ENCODE measurements at places on chromosomes 6 and 20. TPM values are rescaled to one million over a fixed set of nuclear protein-coding genes. Genes with fewer than 3 reads are reported as not detected.

- no peak overlapping the region for H3K4me3 ChIP-seq
- H3K27me3 ChIP-seq, result no peaks in the 10 kb centered on the region
- H3K4me1 ChIP-seq, result peaks cover 15% of the 10 kb centered on the region
- H3K27ac ChIP-seq, result no peak overlapping the region
- DNase-seq, result no peak
- H3K36me3 ChIP-seq, result no peaks in the 10 kb centered on the region
These were observed 5.1 kb downstream of the RCAN2 start for GRCh38 chr6:46486181-46486580.

- DNase-seq, result no peak
- peaks cover 33% of the 10 kb centered on the region for H3K4me1 ChIP-seq
- no peaks in the 10 kb centered on the region for H3K27me3 ChIP-seq
- no peak overlapping the region for H3K27ac ChIP-seq
These were observed 14.5 kb downstream of the VSTM2L start for GRCh38 chr20:37917461-37917860.

GRCh38 chr20:4604580-4604979 is 117.1 kb upstream of the PRND start:
- H3K4me1 ChIP-seq, result peaks cover 13% of the 10 kb centered on the region
- no peaks in the 10 kb centered on the region for H3K27me3 ChIP-seq
- H3K27ac ChIP-seq, result no peak overlapping the region

GRCh38 chr6:168361766-168362165 is 42.2 kb upstream of the DACT2 start:
- no peaks in the 10 kb centered on the region for H3K27me3 ChIP-seq
- H3K27ac ChIP-seq, result no peak overlapping the region
- DNase-seq, result no peak
- no peak overlapping the region for H3K4me3 ChIP-seq
- no peaks in the 10 kb centered on the region for H3K36me3 ChIP-seq

- no peaks in the 10 kb centered on the region for H3K36me3 ChIP-seq
- no peaks in the 10 kb centered on the region for H3K27me3 ChIP-seq
- no peak overlapping the region for H3K4me3 ChIP-seq
- no peaks in the 10 kb centered on the region for H3K4me1 ChIP-seq
These were observed 391.2 kb upstream of the MAP3K7 start for GRCh38 chr6:90978046-90978445.

DNA sequence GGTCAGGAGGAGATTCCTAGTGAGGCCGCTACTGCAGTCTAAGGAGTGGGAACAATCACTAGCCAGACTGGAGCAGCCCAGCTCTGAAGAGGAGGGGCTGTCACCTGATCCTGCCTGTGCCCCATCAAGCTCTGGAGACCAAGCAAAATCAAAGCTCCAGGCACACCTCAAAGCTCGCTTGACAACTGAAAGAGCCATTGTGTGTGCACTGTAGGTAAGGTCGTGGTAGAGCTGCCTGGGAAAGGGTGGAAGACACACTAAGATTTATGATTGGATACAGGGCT is 58.2 kb downstream of the CSE1L start:
- no peaks in the 10 kb centered on the region for H3K27me3 ChIP-seq
- H3K4me3 ChIP-seq, result no peak overlapping the region
- DNase-seq, result no peak
- H3K27ac ChIP-seq, result no peak overlapping the region
- H3K4me1 ChIP-seq, result no peaks in the 10 kb centered on the region
- H3K36me3 ChIP-seq, result peaks cover 56% of the 10 kb centered on the region

DNA sequence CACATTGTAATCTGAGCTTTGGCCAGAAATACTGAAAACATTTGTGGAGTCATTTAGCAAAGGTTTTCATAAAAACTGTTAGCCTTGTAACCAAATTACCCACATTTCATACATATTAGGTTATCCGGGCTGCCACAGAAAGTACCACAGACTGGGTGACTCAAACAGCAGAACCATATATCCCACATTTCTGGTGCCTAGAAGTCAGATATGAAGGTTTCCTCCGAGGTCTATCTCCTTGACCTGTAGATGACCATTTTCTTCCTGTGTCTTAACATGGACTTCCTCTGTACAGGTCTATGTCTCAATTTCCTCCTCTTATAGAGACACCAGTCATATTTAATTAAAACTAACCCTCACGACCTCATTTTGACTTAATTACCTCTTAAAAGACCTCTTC is 49.5 kb upstream of the SMIM28 start:
- H3K36me3 ChIP-seq, result no peaks in the 10 kb centered on the region
- no peaks in the 10 kb centered on the region for H3K27me3 ChIP-seq
- H3K4me1 ChIP-seq, result no peaks in the 10 kb centered on the region
- no peak overlapping the region for H3K27ac ChIP-seq
- DNase-seq, result no peak
- H3K4me3 ChIP-seq, result no peak overlapping the region

GRCh38 chr20:34375977-34376430 is 12.9 kb downstream of the ITCH start:
- H3K27ac ChIP-seq, result no peak overlapping the region
- H3K4me1 ChIP-seq, result peaks cover 29% of the 10 kb centered on the region
- H3K36me3 ChIP-seq, result peaks cover 25% of the 10 kb centered on the region
- no peak overlapping the region for H3K4me3 ChIP-seq
- H3K27me3 ChIP-seq, result no peaks in the 10 kb centered on the region
- DNase-seq, result no peak

DNA sequence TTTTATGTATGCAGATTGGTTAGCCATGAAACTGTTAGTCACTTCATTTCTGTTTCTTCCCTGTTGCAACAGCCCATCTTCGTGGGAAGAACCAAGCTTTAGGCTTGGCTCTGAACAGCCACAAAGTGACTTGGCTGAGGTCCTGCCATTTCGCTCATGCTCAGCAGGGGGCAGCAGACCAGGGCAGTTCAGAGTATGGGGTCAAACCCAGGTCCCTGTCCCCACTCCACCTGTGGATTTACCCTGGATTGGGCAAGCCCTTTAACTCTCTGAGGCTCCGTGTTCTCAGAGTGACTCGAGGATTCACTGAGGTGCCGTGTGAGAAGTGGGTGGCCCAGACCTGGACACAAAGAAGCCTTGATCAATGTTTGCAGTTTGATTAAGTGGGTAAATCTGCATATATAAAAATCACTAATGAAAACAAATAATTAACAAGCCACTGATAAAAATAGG is 19.8 kb upstream of the MAP1LC3A start:
- no peak overlapping the region for H3K27ac ChIP-seq
- peaks cover 89% of the 10 kb centered on the region for H3K36me3 ChIP-seq
- peaks cover 6% of the 10 kb centered on the region for H3K4me1 ChIP-seq
- no peaks in the 10 kb centered on the region for H3K27me3 ChIP-seq
- H3K4me3 ChIP-seq, result no peak overlapping the region

GRCh38 chr20:62595491-62595890 is 46.8 kb upstream of the SLCO4A1 start:
- H3K27me3 ChIP-seq, result peaks cover 100% of the 10 kb centered on the region
- no peak overlapping the region for H3K4me3 ChIP-seq
- no peaks in the 10 kb centered on the region for H3K36me3 ChIP-seq
- no peak for DNase-seq
- no peak overlapping the region for H3K27ac ChIP-seq
- H3K4me1 ChIP-seq, result no peaks in the 10 kb centered on the region

Gene GJA1
- 502 TPM for total RNA-seq

Gene MRPS18B
- total RNA-seq, result 39.0 TPM

Data from esophagus muscularis mucosa (tissue), 4 donors.